Activated naive CD8-positive, alpha-beta T cell treated with anti-CD3 and anti-CD28 coated beads, Interleukin-2, amount 50 U/mL, for 16 hours (primary cell): ENCODE measurements at places on chromosomes 6 and 20.

DNA sequence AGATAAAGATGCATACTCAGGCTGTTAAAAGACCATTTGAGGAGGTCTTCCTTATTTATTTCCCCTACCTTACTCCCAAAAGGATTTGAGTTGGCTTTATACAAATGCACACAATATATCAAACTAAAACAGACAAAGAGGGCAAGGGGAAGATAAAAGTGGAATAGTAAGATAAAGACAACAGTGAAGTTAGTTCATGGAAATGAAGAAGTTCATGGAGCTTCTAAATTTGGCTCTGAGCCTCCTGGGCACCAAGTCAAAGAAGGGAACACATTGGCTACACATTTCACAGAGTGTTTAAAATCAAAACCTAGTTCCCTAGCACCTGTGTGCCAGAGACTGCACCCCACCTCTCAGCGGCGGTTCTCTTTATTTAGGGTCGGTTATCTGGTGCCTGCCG, 25.8 kb upstream of the ARMC2 start:
- DNase-seq, result no peak

DNA sequence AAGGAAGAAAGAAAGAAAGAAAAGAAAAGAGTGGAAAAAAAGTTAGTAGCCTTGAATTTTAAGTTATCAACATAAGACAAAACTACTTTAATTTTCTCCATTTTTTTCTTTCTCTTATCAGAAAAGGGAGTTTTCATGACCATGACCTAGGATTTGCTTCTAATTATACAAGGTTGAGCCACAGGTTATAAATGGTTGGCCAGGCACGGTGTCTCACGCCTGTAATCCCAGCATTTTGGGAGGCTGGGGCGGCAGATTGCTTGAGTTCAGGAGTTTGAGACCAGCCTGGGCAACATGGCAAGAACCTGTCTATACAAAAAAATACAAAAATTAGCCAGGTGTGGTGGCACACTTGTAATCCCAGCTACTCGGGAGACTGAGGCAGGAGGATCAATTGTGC, 7.8 kb upstream of the MTRES1 start:
- no peak for DNase-seq

GRCh38 chr6:82680192-82680591, 316.6 kb downstream of the TPBG start:
- no peak for DNase-seq

DNA sequence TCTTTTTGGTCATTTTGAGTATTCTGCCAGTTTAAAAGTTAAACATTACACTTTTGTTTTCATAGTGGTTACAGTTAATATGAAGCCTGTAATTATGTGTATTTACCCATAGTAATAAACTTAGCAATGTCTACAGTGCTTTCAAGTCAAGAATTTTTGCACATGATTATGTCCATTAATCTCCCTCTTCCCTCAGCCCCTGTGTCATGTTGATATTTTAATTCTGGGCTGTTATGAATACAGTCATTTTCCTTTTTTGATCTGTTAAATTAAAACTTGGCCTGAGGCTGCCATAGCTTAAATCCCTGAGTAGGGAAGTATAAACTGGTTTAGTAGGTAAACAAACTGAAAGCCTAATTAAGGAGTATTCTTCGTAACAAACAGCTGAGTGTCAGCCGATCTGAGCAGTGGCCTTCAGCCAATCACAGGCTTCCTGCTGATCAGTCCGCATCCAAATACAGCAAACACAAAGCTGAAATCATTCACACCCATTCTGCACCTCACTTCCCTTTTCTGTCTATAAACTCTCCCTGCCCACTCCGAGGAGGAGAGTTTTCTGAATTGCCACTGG, 9.5 kb upstream of the SFT2D1 start:
- DNase-seq, result no peak

DNA sequence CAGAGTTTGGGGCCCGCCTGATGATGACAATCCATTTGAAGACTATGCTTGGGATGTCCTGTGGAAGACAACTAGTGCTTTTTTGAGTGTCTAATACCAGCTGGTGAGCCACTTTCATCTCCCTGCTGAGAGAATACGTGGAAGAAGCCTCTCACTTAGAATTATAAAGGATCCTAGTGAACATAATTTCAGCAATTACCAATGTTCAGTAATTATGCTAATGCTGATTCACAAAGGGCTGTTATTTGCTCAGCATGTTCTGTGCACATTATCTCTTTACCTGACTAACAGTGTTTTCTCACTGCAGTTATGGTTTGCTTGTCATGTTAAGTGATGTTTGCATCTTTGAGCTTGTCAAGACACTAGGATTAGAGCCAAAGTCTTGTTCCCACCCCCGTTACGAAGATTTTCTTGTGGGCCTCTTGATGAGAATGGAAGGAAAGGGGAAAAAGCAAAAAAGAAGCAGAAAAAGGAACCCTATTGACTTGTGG, 282.1 kb upstream of the CHD6 start:
- DNase-seq, result no peak

DNA sequence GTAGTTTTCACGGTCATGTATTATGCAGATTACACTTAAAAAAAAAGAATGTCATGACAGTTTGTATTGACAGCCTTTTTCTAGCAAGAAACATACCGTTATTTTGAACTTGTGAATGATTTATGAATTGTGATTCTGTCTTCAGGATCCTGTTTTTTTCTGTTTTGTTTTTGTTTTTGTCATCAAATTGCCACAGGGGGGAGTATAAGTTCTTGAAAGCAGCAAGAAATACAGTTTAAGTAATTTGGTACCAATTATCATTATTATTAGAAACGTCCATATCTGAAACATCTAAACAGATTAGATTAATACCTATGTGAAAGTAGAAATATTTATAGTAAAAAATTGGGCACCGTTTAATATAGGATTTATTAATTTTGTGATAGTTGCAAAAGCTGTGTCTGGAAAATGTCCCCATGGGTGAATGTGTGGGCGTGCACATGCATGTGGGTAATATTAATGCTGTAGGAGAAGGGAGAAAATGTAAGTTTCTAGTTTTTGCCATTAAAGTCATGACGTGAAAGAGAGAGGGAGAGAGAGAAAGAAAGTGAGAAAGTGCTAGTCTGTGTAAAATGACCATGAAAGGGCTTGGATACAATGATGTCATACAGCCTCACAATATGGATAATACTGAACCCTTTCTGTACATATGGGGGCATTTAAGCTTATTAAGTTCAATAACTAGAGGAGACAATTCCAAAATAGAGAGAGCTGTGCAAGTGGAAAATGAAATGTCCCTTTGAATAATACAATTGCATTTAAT, 9.4 kb upstream of the CCN2 start:
- DNase-seq, result no peak

- no peak for DNase-seq
Observed at GRCh38 chr20:60653111-60653845, 598.8 kb upstream of the CDH4 start.

DNA sequence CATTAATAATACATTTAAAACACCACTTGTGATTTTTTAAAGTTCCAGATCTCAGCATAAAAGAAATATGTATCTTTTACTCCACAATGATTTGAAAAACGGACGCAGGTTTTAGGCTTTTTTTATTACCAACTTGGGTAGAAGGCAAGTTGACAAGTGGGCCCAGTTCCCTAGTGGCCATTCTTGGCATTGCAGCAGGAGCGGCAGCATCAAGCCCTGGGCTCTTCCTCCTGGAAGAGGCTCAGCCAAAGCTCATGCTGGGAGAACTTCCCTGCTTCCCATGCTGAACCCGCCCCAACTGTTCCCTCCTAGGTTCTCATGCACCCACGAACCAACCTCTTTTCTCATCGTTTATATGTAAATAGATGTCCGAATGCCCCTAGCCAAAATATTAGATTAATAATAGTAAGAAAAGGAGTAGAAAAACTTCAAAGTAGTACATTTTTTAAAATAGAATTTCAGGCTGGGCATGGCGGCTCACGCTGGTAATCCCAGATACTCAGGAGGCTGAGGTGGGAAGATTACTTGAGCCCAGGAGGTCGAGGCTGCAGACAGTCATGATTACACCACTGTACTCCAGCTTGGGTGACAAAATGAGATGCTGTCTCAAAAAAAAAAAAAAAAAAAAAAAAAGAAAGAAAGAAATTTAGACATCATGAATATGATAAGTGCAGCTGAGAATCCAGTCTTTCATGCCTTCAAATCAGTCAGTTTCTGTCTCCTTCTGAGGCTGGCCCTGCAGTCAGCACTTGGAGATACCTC, 18.2 kb upstream of the MYB start:
- DNase-seq, result no peak

DNA sequence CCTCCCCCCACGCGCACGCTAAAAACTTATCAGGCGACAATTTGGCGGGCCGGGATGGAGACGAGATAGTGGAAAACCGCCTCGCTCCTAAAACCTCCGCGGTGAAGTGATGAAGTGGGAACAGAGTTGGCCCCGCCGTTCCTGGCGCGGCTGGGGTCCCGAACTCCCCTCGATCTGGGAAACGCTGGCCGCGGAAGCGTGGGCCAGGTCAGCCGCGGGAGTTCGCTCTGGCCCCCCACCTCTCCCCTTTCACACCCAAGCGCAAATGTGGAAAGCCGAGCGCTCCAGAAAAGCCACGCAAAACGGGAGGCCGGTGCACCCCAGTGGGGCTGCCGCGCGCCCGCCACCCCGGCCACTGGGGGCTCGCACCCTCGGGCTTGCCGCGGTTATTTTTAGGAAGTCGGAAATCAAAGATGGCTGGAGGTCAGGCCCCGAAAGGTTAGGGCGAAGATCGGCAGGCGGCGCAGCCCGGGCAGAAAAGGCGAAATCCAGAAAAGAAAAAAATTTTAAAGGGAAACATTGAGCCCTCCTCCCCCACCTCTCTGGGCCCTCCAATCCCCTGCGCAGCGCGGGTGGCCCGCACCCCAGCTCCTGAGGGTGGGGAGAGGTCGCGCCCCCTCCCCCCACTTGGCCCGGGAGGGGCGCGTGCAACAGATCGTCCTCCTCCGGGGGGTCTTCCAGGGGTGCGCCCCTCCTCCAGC, 1.0 kb downstream of the SALL4 start:
- no peak for DNase-seq

DNA sequence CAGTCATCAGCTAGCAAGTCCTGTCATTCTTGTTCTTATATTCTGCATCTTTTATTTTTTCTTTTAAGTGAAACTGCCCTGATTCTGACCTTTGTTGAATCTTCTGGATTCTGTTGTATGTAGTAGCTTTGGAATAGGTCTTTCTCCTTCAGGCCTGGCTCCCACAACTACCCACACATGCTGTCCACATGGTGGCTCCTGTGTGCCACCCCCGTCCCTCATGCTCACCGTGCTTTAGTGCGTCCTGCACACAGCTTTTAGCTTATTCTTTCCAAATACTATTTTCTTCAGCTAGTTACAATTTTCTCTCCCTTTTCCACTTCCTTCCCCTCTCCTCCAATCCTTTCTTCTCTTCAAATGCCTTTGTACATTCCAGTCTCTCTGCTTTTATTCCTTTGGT, 61.8 kb downstream of the CTNNBL1 start:
- DNase-seq, result no peak

- no peak for DNase-seq
Observed at GRCh38 chr20:13611611-13612125, 27.1 kb downstream of the TASP1 start.

DNA sequence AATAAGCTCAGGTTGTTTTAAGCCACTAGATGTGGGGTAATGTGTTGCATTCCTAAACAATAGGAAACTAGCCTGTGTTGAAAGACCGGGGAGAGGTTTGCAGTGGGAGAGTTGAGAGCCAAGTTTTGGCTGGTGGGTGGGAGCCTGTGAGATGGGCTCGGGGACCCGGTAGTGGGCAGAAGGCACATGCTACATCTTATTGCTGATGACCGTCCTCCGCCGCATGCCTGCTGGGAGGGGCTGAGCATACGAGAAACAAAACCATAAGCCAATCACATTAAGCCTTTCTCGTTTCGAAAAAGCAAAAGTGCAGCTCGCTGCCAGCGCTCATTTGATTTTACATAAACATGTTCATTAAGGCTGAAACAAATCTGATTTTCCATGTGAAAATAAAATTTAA, 57.4 kb upstream of the MPC1 start:
- no peak for DNase-seq

- no peak for DNase-seq
Observed at GRCh38 chr6:105568142-105568541, 165.3 kb upstream of the PREP start.

- no peak for DNase-seq
Observed at GRCh38 chr6:13838616-13839015, 24.3 kb upstream of the MCUR1 start.

GRCh38 chr6:122276637-122277036, 122.8 kb upstream of the HSF2 start:
- no peak for DNase-seq

- no peak for DNase-seq
Observed at GRCh38 chr6:158284007-158284875, 28.0 kb upstream of the TULP4 start.

- no peak for DNase-seq
Observed at GRCh38 chr6:20279051-20279450, 66.8 kb upstream of the MBOAT1 start.
